ENCODE measurements at places on chromosomes 12 and 14.
A peak's percentile ranks its signal among the peaks of the same experiment; 100 is the strongest.

DNA sequence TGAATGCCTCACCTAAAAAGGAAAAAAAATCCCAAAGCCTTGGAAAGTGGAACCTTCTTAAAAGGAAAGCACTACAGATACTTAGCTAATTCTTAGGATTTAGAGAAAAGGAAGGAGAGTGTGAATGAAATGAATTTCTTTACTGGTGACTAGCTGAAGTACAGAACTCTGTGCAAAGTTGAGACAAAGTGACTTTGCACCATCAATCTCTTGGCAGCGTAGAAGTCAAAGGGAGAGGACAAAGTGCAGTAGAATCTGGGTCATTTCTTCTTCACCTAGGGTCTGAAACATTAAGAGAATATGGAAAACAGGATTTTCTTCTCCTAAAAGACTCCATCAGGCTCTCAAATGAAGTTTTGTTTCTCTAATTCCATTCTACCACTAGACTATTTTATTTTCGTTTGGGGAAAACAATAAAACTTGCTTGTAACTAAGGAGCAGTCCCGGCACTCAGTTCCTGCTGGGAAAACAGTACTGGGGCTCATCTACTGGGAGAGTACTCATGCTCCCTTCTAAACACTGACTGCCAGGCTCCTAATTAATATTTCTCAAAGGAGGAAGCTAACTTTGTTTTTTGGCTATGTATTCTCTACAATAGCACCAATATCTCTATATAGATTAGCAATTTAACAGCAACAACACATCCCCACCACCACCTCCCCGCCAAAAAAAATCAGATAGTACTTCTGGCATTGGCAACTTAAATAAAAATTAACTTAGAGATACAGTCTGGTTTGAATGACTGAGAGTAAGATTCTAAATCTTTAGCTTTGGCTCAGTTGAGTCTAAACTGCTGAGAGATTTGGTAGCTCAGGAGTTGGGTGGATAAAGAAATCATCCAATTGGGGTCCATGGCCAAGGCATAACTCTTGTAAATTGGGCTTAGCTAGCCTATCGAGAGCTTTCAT, 110.7 kb downstream of the SLC15A5 start:
- DNase-seq = no peak

- DNase-seq = no peak
Measured at GRCh38 chr14:23228812-23229211, 8.9 kb upstream of the RNF212B start.

DNA sequence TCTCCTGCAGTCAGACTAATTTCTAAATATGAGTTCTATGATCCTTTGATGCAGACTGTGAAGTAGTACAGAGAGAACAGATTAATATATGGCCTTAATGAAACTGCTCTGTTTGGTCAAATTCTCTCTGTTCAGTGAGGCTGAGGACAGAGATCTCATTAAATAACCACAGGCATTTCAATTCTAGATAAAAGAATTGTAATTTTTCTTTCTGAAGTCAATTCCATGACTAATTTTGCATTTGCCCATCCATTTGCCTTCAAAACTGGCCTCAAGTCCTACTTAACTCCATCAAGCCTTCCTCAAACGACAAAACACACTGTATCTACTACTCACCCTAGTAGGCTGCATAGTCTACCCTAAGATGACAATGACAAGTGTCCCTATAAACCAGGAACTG, 67.1 kb downstream of the DUSP16 start:
- no peak for DNase-seq

DNA sequence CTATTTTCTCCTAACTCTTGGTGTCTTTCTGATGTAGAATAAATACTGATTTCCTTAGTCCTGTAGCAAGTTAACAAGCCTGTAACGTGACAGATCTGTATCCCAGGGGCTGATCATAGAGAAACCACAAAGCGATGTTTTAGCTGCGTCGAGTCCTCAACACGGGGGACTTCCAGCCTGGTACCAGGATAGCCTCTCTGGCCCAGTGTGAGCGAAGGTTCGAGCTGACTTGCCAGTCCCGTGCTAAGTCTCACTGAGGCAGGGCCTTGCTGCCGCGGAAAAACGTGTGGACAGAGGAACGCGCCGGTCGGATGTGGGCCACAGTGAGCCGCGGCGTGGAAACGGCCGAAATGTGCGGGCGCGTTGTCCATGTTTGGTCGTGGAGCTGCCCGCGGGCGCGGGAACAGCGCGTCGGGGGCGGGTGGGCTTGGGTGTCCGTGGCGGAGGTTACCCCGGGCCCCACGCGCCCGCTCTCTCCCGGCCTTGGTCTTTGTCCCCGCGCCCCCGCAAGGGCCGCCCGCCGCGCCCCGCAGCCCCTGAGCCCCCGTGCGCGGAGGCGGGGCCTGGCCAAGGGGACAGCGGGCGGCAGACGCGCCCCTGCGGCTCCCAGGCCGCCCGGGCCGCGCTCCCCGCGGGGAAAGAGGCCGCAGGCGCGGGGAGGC, 531 bp upstream of the EML1 start:
- no peak for DNase-seq

DNA sequence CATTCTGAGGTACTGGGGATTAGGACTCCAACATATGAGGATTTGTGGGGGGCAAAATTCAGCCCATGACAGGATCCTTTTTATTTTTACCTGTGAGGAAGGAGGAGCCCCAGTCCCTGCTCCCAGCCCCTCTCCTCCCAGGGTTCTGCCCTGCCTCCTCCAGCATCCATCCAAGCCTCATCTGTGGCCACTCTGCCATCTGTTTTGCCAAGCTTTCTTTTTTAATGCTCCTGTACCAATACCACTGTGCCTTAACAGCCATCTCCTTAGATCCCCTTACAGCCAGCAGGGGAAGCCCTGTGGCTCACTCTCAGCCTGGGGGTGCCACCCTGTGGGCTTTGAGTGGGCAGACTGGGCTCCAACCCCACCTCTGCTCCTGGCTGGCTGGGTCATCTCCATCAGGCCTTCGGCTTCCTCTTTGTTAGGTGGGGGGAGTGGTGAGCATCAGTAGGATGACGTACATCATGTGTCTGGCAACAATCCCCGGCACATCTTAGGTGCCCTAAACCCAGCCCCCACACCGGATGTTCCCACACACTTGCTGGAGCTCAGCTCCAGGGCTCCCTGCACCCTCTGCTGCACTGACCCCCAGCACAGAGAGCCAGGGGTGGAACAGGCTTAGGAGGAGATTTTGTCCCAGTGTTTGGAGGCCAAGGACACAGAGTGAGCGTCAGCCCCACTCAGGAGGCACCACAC, 40.2 kb downstream of the CYP46A1 start:
- DNase-seq = no peak

GRCh38 chr14:104917116-104917515, 7.6 kb upstream of the PLD4 start:
- no peak for DNase-seq

DNA sequence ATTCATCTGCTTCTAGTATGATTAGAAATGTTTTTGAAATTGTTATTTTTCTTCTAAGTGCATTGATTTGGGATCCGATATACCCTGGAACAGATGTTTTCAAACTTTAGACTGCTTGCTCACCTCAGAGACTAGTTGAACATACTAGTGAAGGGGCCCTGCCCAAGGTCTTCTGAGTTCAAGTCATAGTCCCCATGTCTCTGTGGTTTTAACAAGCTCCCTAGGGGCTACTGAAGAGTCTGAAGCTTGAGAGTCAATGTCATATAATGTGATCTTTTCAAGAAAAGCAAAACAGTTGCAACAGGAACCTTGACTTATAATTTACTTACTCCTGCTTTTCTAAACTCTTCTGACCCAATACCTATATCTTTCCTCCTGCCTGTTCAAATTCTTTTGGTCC, 7.5 kb upstream of the UBE2N start:
- no peak for DNase-seq

GRCh38 chr14:102608064-102608446, 15.6 kb downstream of the RCOR1 start:
- no peak for DNase-seq

GRCh38 chr14:100306998-100307765, 938 bp upstream of the SLC25A29 start:
- DNase-seq = no peak

- DNase-seq = no peak
Measured at GRCh38 chr14:52473557-52473956, 78.7 kb downstream of the TXNDC16 start.

- peak; percentile 64 for DNase-seq
Measured at GRCh38 chr12:645563-646071, 17.6 kb downstream of the NINJ2 start.

GRCh38 chr14:82511399-82511798, 977.7 kb upstream of the SEL1L start:
- DNase-seq = no peak

DNA sequence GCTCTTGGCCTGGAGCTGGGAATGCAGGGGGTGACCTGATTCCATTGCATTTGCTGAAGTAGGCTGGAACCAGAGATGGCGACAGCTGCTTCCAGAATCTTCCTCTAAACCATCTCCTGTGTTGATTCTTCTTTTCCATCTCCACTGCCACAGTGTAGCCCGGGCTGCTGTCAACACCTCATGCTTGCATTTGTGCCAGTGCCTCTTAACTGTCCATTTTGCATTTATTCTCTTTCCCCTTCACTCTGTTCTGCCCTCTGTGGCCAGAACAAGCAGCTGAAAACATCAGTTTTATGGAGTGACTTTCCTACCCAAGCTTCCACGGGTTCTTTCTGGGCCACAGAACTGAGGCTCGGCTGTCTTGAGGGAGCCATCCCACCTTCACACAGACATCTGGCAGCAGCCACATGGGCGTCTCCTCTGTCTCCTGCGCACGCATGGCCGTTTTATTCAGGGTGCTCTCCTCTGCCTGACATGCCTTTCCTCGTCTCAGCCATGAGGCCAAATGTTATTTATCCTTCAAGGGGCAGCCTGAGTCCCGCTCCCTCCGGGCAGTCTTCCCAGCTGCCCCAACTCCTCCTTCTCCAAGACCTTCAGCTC, 51.7 kb downstream of the SMOC1 start:
- DNase-seq = no peak

GRCh38 chr12:25040593-25040992, 91.7 kb upstream of the BCAT1 start:
- DNase-seq = no peak

DNA sequence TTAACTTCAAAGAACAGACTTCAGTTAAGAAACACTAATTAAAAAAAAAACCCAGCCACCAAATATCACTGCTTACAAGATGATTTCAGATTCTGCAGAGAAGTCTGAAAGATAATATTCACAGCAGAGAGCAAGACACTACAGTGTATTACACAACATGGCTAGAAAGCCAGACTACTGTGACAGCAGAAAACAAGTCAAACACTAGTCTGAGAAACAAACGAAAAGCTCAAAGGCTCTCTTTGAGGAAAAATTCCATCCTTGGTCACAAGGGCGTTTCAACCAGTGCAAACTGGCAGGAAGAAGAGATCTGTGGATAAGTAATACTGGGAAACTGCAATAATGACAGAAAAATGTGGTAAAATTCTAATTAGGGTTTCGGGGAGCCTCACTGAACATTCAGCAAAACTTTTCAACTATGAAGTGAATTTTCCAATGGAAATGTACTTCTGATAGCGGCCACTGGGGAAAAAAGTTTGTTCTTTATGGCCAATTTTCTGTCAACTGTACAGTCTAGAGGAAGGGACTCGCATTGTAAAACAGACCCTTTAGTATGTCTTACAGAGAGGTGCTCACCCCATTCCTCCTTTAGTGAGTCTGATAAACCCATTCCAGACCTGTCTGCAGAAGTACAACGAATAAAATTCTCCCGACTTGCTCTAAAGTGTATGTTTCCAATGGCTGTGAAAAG, 50.4 kb downstream of the ACADS start:
- no peak for DNase-seq

GRCh38 chr12:1907652-1908611, 10.5 kb downstream of the CACNA2D4 start:
- peak; percentile 29 for DNase-seq
